ENCODE measurements at places on chromosomes 12 and 14.
A peak's percentile ranks its signal among the peaks of the same experiment; 100 is the strongest.

- DNase-seq: no peak
Measured at GRCh38 chr12:54126696-54127537, 61.9 kb downstream of the SMUG1 start.

DNA sequence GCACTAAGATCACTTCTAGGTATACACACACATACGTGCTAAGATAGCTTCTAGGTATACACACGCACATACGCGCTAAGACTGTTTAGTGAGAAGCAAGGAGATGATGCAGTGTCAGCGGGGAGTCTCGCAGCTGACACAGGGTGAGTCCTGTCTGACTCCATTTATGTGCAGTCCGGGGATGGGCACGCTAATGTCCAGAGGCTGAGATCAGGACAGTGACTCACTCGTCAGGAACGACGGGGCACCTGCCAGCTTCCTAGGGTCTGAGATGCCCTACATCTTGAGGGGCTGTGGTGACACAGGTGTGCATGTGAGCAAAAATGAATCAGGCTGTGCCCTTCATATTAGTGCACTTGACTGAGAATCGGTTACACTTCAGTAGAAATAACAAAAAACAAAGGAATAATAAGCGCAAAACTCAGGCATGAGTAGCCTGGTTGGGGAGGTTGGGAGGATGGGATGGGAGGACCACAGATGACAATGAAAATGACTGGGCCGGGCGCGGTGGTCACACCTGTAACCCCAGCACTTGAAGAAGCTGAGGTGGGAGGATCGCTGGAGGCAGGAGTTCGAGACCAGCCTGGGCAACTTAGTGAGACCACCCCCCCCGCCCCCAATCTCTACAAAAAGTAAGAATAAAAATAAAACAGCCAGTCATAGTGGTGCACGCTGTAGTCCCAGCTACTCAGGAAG, 29.1 kb upstream of the ULK1 start:
- DNase-seq: peak; percentile 91

GRCh38 chr12:110869026-110869425, 22.2 kb downstream of the CCDC63 start:
- DNase-seq: no peak

GRCh38 chr14:23538785-23539184, 12.8 kb downstream of the ZFHX2 start:
- DNase-seq: no peak

- no peak for DNase-seq
Measured at GRCh38 chr12:113149361-113150150, at the start of gene CFAP73. TSS of gene CFAP73 (plus strand) at chr12:113149724. CDS start at chr12:113149858, 134 bp downstream.

DNA sequence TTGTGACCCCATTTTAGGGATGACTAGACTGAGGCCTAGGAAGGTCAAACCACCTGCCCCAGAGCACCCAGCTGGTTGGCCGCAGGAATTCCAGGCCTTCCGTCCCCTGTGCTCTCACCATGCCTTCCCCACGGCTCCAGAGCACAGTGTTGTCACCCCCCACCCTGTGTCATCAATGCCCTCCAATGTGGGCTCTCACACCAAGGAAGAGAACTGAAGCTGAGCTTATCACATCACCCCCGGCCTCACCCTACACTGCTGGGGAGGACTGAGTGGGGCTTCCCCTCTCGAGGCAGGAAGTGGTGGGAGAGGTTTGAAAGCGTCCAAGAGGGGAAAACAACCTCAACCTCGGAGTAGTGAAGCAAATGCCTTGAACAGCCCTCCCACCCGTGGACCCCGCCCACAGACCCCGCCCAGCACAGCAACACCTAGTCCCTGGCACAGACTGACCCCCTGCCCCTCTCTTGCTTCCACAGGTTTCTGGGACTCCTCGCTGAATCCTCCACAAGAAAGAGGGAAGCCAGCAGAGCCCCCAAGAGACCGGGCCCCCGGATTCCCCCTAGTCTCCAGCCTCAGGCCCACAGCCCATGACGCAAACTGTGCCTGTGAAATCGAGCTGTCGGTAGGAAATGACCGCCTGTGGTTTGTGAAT, 97.2 kb downstream of the LGMN start:
- DNase-seq: no peak

GRCh38 chr12:109925185-109925840, 25.2 kb downstream of the TCHP start:
- no peak for DNase-seq

DNA sequence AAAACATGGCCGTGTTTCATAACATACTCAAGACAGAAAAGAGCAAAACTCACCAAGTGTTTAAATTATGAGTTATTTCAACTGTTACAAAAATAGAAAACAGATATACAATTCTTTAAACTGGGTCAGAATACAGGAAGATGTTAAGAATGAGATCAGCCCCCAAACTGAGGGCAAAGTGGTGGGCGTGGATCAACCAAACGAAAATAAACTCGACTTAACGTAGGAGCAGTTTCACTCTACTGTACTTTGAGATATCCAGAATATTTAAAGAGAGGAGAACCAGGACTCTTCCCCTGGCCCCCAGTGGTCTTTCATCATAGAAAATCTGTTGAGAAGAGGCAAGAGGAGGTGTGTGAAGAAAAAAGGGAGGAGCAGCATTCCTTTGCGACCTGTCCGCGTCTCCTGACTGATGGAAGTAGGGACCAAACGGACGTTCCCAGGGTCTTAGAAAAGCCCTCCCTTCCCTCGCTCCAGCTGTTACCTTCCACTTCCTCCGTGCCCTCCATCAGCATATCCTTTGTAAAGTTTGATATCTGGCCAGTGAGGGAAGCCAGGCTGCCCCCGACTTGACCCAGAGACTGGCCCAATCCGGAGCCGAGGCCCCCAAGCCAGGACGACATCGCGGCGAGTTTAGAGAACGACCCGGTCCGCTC, 668 bp downstream of the TRIP11 start:
- peak; percentile 77 for DNase-seq

DNA sequence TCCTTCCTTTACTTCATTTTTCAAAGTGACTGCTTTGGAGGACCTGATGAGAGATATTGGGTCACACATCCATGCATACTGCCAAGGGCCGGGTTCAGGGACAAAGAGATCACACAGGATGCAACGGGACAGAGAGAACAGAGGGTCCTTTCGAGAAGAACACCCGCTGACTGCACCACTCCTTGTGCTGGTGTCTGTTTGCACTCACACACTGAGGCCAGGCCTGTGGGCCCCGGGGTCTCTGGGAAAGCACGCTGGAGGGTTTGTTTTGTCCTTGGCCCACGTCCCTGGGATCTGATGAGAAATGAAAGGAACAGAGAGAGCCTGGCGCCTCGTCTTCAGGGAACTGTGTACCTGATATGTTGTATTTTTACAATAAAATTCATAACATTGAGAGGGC, 42.2 kb downstream of the PAH start:
- no peak for DNase-seq

GRCh38 chr12:100375038-100375735, 18.3 kb downstream of the SLC17A8 start:
- DNase-seq: no peak

DNA sequence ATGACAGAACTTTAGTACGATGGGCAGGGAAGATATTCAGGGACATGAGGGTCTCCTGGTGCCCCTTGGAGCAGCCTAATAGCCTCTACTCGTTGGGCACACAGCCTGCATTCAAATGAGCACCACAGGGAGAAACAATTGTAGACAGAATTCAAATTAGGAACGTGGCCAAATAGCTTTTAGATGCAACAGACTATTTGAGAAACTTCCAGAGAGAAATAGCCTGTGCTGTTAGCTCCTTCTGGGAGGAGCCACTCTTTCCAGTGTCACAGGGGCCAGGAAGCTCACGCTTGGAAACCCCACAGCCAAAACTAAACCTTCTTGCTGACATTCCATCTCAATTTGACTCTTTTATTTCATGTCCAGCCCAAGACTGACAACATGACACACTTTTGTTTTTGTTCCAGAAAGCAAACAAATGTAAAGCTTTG, 114.5 kb downstream of the RPAP3 start:
- DNase-seq: no peak

DNA sequence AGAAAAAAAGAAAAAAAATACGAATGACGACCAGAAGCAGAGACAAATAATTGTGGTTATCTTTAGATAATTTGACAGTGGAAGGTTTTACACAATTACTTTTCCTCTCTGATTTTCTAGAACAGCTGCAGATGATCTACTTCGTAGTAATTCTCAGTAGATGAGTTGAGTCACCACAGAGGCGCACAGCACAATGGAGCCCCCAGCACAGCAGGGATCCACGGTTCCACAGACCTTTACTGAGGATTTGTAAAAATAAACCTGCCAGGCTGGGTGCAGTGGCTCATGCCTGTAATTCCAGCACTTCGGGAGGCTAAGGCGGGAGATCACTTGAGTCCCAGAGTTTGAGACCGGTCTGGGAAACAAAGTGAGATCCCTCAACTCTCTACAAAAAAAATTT, 29.3 kb downstream of the AMN start:
- DNase-seq: no peak

GRCh38 chr12:108778053-108778452, 46.7 kb upstream of the CORO1C start:
- DNase-seq: no peak

Measured in RKO (cell line).